ENCODE measurements at places on chromosomes 2 and 18.

- peak within 1 kb of the TSS; percentile 100 for H3K4me3 ChIP-seq
- H3K27ac ChIP-seq, result peak within 1 kb of the TSS; percentile 92
- no peak for DNase-seq
Measured at GRCh38 chr2:190649035-190649797, at the start of gene NAB1. NAB1 (plus strand) TSS chr2:190649083; CDS start chr2:190659177, 10,094 bp downstream.

GRCh38 chr2:196290136-196290535, 118.8 kb upstream of the STK17B start:
- no peaks in the 10 kb centered on the region for H3K4me1 ChIP-seq
- H3K27ac ChIP-seq, result no peak overlapping the region
- H3K36me3 ChIP-seq, result no peaks in the 10 kb centered on the region
- DNase-seq, result no peak
- no peak overlapping the region for H3K4me3 ChIP-seq

- no peak overlapping the region for H3K4me3 ChIP-seq
- DNase-seq, result no peak
- H3K4me1 ChIP-seq, result peaks cover 2% of the 10 kb centered on the region
- H3K27me3 ChIP-seq, result no peaks in the 10 kb centered on the region
- H3K27ac ChIP-seq, result no peak overlapping the region
- H3K36me3 ChIP-seq, result no peaks in the 10 kb centered on the region
Measured at GRCh38 chr2:183536714-183537113, 412.5 kb downstream of the NUP35 start.

- no peaks in the 10 kb centered on the region for H3K4me1 ChIP-seq
- no peaks in the 10 kb centered on the region for H3K27me3 ChIP-seq
- no peak for DNase-seq
- no peak overlapping the region for H3K27ac ChIP-seq
- H3K36me3 ChIP-seq, result peaks cover 4% of the 10 kb centered on the region
Measured at GRCh38 chr2:30503007-30503694, 56.1 kb downstream of the LCLAT1 start.

DNA sequence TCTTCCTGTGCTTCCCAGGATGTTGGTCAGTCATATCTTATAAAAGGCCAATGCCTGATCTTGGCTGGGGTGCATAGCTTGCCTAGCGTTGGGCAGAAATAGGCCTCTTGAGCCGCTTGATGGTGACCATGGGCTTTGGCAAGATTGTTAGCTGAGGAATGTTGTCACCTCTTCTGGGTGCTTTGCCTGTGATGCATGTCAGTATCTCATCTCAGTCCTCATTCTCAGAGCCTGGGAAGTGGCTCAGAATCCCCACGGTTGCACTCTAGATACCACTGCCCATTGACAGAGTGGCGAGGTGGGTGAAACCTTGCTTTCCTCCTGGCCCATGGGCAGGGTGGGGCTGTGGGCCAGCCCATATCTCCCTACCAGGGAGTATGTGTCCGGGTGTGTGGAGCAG, 79.2 kb upstream of the MGAT5 start:
- H3K27ac ChIP-seq, result no peak overlapping the region
- H3K4me1 ChIP-seq, result peaks cover 10% of the 10 kb centered on the region
- H3K27me3 ChIP-seq, result no peaks in the 10 kb centered on the region
- no peak for DNase-seq

- peak; percentile 67 for DNase-seq
- no peaks in the 10 kb centered on the region for H3K36me3 ChIP-seq
- H3K27me3 ChIP-seq, result no peaks in the 10 kb centered on the region
- H3K27ac ChIP-seq, result no peak overlapping the region
Measured at GRCh38 chr18:35029103-35029502, 12.1 kb upstream of the MAPRE2 start.

DNA sequence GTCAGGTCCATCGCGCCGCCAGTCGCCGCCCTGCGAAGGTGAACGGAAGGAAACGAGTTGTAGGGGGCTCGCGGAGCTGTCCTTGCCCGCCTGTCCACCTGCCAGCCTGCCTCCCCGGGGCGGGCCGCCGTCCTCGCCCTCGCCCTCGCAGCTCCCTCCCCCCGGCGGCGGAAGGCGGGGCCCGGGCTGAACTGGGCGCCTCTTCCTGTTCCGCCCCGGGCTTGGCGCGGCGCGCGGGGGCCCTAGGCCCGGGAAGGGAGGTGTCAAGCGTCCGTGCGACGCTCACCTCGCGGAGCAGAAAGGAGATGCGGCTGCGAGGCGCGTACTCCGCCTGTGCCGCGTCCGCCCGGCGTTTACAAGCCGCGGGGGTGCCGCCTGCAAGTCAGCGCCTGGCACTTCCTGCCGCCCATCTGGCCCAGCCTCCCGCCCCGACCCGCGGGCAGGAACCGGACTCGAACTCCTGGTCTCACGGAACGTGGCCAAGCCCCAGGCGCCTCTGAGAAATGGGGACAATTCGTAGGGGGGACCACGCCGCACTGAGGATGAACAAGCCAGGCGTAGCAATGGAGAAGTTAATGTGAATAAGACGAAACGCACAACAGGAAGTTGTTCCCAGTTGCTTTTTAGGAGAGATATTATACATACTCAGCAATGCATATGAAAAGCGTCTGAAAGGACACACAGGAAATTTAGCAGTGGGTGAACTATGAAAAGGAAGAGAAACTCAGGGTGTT, at the start of gene CNPPD1:
Gene CNPPD1, minus strand, starts transcription at position 108 of the 734 bp plus-strand sequence. Its CDS starts 97 bp downstream, at position 11.
- H3K4me1 ChIP-seq, result peaks cover 9% of the 10 kb centered on the region
- peak within 1 kb of the TSS; percentile 95 for H3K27ac ChIP-seq
- peak within 1 kb of the TSS; percentile 84 for H3K4me3 ChIP-seq
- H3K36me3 ChIP-seq, result peaks cover 44% of the 10 kb centered on the region

DNA sequence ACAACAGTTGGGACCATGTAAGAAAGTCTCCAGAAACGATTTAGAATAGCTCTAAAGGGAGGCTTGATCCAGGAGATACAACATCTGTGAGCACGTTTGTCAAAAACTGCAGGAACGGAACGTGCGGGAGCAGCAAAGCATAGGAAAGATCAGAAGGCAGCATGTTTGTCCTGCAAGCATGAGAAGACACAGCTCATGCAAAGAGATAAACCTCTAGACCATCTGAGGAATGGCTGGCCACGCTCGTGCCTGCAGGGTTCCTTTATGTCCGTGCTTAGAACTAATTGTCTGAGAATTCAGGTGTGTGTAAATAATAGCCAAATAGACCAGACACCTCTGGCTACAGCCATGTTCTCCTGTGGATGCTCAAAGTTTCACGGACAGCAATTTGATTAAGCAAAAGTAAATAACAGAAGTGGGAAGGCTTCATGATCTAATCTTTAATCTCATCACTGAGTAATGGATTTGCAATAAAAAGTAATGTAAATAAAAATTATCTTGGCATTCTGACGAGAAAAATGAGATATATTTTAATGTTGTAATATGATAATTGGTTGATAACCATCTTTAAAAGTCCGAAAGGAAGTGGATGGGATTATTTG, 534.8 kb upstream of the CDH7 start:
- H3K36me3 ChIP-seq, result no peaks in the 10 kb centered on the region
- DNase-seq, result peak; percentile 52
- H3K4me1 ChIP-seq, result no peaks in the 10 kb centered on the region
- H3K4me3 ChIP-seq, result no peak overlapping the region
- H3K27me3 ChIP-seq, result no peaks in the 10 kb centered on the region

GRCh38 chr2:64463781-64464180, 9.8 kb downstream of the LGALSL start:
- no peak for DNase-seq
- H3K36me3 ChIP-seq, result no peaks in the 10 kb centered on the region
- no peak overlapping the region for H3K4me3 ChIP-seq
- no peaks in the 10 kb centered on the region for H3K27me3 ChIP-seq

DNA sequence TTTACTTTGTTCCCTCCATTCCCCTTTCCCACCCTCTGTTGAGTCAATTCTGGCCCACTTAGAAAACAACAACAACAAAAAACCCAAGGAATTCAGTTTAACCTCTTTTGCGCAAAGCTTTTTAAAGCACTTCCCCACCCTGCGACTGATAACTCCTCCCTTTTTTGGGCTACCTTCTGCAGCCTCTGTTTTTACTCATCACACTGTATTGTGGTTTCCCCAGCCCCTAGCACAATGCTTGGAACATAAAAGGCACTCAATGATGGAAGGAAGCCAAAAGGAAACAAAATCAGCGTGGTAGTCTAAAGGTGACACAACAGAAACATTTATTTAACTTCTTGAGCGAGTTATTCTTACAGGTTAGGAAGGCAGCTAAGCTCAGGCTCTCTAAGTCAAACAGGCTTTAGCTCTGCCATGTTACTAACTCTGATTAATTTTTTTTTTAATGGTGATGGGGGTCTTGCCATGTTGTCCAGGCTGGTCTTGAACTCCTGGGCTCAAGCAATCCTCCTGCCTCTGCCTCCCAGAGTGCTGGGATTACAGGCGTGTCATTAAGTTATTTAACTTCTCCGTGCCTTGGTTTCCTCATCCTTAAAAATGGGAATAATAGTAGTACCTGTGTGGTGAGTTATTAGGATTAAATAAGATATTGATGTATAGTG, 1.3 kb downstream of the CEP68 start:
- H3K27ac ChIP-seq, result no peak overlapping the region
- no peaks in the 10 kb centered on the region for H3K27me3 ChIP-seq
- no peak overlapping the region for H3K4me3 ChIP-seq
- no peaks in the 10 kb centered on the region for H3K4me1 ChIP-seq

DNA sequence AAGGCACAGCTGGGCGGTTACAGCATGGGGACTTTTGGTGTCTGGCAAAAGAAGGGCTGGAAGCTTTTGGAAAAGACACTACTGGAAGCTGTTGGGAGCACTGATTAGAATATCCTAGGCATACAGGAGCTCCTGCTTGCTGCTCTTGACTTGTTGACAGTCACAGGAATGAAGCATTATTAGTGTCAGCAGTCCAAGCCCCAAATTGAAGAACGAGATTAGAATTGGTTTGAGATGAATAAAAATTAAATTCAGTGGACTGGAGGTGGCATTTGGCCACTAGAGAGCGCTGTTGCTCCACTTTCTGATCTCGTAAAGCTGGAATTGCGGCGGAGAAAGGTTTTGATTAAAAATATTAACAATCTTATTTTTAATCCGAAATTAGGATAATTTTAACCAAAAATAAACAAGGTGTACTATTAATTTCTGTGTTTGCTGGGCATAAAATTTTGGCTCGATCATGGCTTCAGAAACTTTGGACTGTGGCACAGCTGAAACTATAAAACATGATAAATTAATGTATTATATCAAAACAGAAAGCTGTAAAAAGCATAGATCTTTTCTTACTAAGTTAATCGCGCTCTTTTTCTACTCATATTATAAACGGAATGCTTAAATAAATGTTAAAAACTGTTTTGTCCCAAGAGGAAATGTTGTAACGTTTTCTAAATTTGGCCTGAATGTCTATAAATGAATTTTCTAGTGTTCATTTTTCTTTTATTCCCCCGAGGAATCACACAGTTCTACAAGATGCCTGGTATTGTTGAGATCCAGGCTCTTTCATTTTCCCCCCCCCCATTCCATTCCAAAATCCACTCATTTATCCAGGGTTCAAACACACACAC, 2.4 kb upstream of the HOXD8 start:
- no peak overlapping the region for H3K4me3 ChIP-seq
- H3K27ac ChIP-seq, result no peak overlapping the region
- DNase-seq, result peak; percentile 41
- no peaks in the 10 kb centered on the region for H3K36me3 ChIP-seq
- H3K27me3 ChIP-seq, result peaks cover 77% of the 10 kb centered on the region

GRCh38 chr2:61926531-61927477, 21.3 kb downstream of the COMMD1 start:
- H3K36me3 ChIP-seq, result no peaks in the 10 kb centered on the region
- no peaks in the 10 kb centered on the region for H3K27me3 ChIP-seq
- no peak for DNase-seq
- H3K4me1 ChIP-seq, result no peaks in the 10 kb centered on the region

DNA sequence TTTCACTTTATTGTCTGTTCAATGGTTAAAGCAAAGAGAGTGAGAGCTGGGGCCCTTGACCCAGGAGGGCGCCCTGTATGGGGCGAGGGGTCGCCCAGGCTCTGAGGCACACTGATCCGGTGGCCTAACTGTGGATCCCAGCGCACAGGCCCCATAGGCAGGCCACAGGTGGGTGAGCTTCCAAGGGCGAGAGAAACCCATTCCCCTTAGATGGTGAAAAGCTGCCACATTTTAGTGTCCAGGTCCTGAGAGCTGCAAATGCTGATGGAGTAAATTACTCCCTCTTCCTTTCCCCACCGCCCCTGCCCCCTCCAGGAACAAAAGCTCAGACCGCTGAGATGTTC, 5.9 kb upstream of the DLX2 start:
- peaks cover 22% of the 10 kb centered on the region for H3K4me1 ChIP-seq
- no peak overlapping the region for H3K4me3 ChIP-seq
- no peak for DNase-seq

DNA sequence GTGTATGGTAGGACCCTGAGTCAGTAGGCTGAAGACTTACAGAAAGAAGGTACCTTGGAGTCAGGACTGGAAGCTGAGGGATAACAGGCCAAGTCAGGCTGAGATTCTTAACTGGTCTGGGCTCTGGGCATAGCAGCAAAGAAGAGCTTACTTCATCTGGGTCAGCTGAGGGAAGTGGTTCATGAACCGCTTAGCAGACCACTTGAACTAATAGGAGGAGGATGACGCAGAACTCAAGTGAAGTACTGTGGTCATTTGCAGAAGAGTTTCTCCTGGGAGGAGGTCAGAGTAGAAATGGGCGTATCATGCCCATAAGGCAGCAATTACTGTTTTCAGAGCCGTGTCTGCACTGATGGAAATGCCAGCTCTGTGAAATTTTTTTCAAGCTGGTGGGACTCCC, 164.5 kb downstream of the LCLAT1 start:
- H3K4me3 ChIP-seq, result no peak overlapping the region
- no peaks in the 10 kb centered on the region for H3K36me3 ChIP-seq
- no peaks in the 10 kb centered on the region for H3K27me3 ChIP-seq
- DNase-seq, result no peak

DNA sequence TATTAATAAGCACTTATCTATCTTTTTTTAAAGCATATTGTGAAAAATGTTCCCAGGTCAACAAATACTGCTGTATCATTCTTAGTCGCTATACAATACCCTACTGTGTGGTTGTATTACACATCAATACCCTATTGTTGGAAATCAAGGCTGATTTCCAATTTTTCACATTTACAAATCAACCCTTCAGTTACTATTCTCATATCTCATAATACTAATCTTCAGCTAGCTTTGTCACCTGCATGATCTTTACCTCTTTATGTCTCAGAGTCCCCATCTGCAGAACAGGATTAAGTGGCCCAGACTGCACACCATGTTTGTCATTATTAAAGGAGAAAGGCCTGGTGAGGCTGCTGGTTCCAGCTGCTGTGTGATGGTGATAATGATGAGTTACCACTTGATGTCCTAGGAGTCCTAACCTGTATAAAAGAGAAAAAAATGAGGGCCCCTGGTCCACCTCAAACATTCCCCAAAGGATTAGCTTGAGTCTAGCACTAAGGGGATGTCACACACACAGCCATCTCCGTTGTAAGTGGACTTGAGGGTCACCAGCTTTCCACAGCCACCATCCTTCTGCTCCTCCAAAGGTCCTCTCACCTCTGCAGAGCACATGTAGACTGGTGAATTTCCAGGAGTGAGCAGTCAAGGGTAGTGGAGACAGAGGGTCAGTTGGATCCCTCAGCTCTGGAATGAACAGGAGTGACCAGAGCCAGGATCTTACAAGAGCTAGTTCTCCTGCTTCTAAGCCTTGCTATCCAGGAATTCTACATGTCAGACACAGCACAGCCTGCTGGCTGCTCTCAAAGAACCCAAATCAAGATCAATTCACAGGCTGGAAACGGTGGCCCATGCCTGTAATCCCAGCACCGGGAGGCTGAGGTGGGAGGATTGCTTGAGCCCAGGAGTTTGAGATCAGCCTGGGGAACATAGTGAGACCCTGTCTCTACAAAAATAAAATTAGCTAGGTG, 36.0 kb upstream of the BIN1 start:
- no peak overlapping the region for H3K27ac ChIP-seq
- no peaks in the 10 kb centered on the region for H3K4me1 ChIP-seq
- no peak overlapping the region for H3K4me3 ChIP-seq
- H3K27me3 ChIP-seq, result peaks cover 3% of the 10 kb centered on the region
- DNase-seq, result no peak
- no peaks in the 10 kb centered on the region for H3K36me3 ChIP-seq

Measured in trophoblast cell (in vitro differentiated cells and primary cell).